ENCODE measurements at places on chromosomes 12 and 14. TPM values are rescaled to one million over a fixed set of nuclear protein-coding genes. Genes with fewer than 3 reads are reported as not detected.

The CCDC198 gene
- not detected for total RNA-seq

The PEX5 gene
- total RNA-seq: 30.8 TPM

The SIX6 gene
- not detected for total RNA-seq

The KRT73 gene
- not detected for total RNA-seq

The LRRC9 gene
- not detected for total RNA-seq

The P3H3 gene
- total RNA-seq: 258 TPM

The GALNT6 gene
- total RNA-seq: 11.6 TPM

The ARHGDIB gene
- total RNA-seq: 11.4 TPM

The BDKRB2 gene
- 0.73 TPM for total RNA-seq

The SLCO1A2 gene
- total RNA-seq: not detected

The ZDHHC22 gene
- not detected for total RNA-seq

The EML5 gene
- 0.13 TPM for total RNA-seq

The CPNE6 gene
- total RNA-seq: not detected
